Activated CD4-positive, alpha-beta memory T cell treated with anti-CD3 and anti-CD28 coated beads, Interleukin-2, amount 10 ng/mL, durations not matched to agents 7 days and 5 days (primary cell): ENCODE measurements at places on chromosomes 3 and 15. TPM values are rescaled to one million over a fixed set of nuclear protein-coding genes. Genes with fewer than 3 reads are reported as not detected.

Gene SNRPN
- 61.1 TPM for total RNA-seq

Gene CCNB2
- total RNA-seq, result 92.5 TPM

- peaks cover 82% of the 10 kb centered on the region for H3K36me3 ChIP-seq
- peak overlapping the region; percentile 22 for H3K27ac ChIP-seq
- H3K27me3 ChIP-seq, result no peaks in the 10 kb centered on the region
- peaks cover 47% of the 10 kb centered on the region for H3K4me1 ChIP-seq
- no peak for DNase-seq
- no peak overlapping the region for H3K4me3 ChIP-seq
Observed at GRCh38 chr3:16320711-16321110, 55.7 kb downstream of the OXNAD1 start.

Gene SETMAR
- 6.2 TPM for total RNA-seq

DNA sequence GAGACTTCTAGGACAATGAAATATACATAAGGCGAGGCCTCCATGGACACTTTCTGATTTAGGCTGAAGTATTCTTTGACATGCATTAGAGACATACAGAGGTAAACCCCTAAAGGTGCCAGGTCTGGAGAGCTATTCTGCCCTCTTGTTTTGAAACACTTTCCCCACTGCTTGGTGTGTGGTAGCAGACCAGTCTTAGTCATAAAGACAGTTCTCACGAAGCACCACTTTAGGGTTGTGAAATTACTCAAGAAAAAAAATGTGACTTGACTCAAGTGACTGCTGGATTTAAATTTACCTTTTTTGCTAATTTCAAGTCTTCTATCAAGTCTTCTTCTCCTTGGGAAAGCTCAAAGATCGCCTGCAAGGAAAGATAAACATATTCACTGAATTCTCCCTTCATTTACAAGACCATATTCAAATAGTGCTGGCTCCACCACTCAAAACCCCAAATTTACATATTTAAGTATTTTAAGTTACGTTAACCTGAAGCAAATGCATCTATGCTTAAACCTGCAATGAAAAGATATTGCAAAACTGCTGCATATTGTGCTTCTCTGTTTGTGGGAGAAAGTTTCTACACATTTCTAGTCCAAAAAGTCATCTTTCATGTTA is 48.4 kb downstream of the ARHGEF3 start:
- peak overlapping the region; percentile 85 for H3K27ac ChIP-seq
- DNase-seq, result peak; percentile 55
- H3K27me3 ChIP-seq, result no peaks in the 10 kb centered on the region
- H3K4me3 ChIP-seq, result peak overlapping the region; percentile 3
- peaks cover 80% of the 10 kb centered on the region for H3K36me3 ChIP-seq
- peaks cover 60% of the 10 kb centered on the region for H3K4me1 ChIP-seq

Gene XCR1
- not detected for total RNA-seq

Gene ANKRD63
- not detected for total RNA-seq

Gene MORC1
- not detected for total RNA-seq

GRCh38 chr3:32816439-32817256 is 1.1 kb upstream of the TRIM71 start:
- no peak overlapping the region for H3K27ac ChIP-seq
- H3K4me3 ChIP-seq, result peak overlapping the region; percentile 54
- H3K36me3 ChIP-seq, result no peaks in the 10 kb centered on the region

Gene TMEM42
- total RNA-seq, result 9.7 TPM

DNA sequence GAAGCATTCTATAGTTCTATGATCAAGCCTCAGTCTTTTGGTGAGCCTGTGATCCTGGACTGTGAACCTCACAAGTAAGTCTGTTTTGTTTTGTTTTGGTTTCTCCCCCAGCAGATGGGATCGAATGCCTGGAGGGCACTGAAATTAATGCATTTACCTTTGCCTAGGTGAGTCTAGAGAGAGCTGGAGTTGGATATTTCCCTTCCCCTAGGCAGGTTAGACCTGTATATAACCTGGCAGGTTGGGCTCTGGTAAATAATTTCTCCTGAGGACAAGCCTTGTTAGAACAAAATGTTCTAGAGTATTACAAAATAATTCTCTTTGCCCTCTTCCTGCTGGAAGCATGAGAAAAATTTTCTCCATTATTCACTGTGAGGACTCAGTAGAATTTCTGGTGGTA is 211.9 kb downstream of the TPRG1 start:
- H3K4me1 ChIP-seq, result no peaks in the 10 kb centered on the region
- no peak overlapping the region for H3K4me3 ChIP-seq
- no peak overlapping the region for H3K27ac ChIP-seq

Gene LNP1
- total RNA-seq, result 2.4 TPM

DNA sequence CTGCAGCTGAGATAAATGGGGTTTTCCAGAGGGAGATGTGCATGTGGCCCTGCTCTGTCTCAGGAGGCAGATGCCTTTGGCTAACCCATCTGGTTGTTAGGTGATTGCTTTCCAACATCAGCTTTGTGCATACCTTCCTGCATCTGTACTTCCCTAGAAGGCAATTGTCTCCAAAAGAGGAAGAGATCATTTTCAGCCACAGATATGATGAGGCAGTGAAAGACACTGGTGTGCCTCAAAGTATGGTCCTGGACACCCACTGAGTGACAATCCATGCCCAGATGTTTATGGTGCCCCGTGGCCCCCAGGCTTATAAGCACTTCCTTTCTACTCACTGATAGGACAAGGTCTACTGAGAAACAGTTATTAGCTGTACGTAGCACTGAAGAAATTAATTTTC is 117.5 kb upstream of the NR2F2 start:
- no peak overlapping the region for H3K27ac ChIP-seq
- no peak overlapping the region for H3K4me3 ChIP-seq
- no peaks in the 10 kb centered on the region for H3K36me3 ChIP-seq
- no peak for DNase-seq
- H3K27me3 ChIP-seq, result no peaks in the 10 kb centered on the region
- no peaks in the 10 kb centered on the region for H3K4me1 ChIP-seq

DNA sequence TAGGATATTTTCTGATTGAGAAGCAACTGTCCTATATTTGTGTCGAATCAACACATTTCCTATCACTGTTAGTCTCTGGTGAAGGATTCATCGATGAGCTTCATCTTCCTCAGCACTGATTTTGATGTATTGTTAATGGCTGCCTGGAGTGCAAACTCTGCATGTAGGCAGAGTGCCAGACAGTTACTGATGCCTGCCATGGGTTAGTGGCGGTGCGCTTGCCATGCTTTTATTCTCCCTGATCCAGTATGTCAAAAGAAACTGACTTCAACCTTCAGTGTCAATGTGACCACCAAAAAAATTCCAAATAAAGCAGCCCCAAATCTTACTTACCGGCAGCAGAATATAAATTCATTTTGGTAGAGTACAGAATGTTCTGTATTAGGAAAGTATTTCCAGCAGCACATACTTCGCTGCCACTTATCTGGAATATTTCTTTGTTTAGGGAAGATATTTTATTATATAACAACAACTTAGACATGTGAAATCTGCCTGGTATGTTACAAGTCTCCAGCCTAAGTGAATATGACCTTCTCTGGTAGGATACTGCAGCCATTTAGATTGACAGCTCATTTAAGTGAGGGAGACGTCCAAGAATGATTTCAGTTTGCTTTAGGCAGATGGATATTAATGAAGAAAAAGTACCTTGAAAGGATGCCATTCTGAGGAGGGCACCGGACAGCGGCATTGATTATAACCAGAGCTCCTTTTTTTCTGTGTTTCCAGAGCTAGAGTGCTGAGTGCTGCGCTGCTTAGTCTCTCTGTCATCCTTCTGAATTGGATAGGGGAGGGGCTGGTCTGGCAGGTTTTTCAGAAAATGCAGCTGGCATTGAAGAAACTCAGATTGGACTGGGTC is 59.9 kb downstream of the ARHGEF26 start:
- no peak overlapping the region for H3K27ac ChIP-seq
- no peaks in the 10 kb centered on the region for H3K4me1 ChIP-seq
- H3K27me3 ChIP-seq, result peaks cover 4% of the 10 kb centered on the region
- H3K4me3 ChIP-seq, result no peak overlapping the region

Gene BFSP2
- 0.55 TPM for total RNA-seq

GRCh38 chr3:65177960-65178376 is 490.2 kb upstream of the ADAMTS9 start:
- H3K4me3 ChIP-seq, result no peak overlapping the region
- H3K36me3 ChIP-seq, result no peaks in the 10 kb centered on the region
- no peak for DNase-seq
- no peaks in the 10 kb centered on the region for H3K4me1 ChIP-seq
- H3K27ac ChIP-seq, result no peak overlapping the region

Gene THSD4
- 0.08 TPM for total RNA-seq
